Tongue (tissue), 3 donors: ENCODE measurements at places on chromosomes 11 and 22.
A peak's percentile ranks its signal among the peaks of the same experiment; 100 is the strongest.

DNA sequence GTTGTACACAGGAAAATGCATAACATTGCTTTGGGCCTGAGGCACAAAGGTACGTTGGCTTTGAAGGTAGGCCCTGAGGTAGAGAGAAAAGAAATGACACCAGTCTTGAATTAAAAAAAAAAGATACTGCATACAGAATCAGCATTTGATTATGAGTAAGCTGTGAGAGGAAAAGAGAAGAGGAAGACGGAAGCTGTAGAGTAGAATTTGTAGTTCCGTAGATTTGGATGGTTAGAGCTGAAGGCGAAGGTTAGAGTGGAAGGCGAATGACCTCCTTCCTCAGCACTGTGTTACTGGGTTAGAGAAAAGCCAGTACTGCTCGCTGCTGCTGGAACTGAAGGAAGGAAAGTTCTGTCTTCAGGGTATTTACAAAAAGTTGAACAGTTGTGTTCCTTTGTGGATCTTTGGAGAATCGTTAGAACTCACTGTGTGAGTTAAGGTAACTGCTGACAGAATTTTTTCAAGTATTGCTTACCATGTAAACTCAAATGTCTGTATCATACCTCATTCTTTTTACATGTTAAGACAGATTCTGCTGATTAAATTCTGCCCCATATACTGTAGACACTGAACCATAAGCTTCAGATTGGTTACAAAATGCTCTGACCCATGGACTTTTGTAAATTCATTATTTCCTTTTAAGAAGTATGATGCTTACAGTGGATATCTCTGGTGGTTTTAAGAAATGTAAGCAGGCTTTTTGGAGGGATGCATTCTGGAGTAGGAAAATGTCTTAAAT, 50.2 kb downstream of the MCAM start:
- no peak for DNase-seq

DNA sequence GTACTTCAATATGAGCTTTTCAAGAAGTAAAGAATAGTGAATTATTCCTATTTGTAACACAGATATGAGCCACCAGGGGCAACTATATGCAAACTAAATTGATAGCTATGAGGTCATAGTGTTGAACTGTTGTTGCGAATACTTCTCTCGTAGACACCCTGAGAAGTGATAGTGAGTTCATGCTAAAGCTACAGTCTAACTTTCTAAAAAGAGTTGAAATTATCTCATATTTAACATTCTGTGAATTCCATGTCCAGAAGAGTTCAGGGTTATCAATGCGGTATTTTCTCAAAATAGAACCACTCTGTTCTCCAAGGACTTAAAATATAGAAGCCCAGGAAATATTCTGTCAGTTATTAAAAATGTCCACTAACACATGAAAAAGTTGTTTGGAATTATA, 185.4 kb downstream of the AASDHPPT start:
- no peak for DNase-seq

- no peak for DNase-seq
These were observed 1026.0 kb downstream of the TBC1D22A start for GRCh38 chr22:47788461-47788860.

GRCh38 chr11:8309862-8310261, 46.2 kb upstream of the LMO1 start:
- DNase-seq, result no peak

- no peak for DNase-seq
These were observed 12.7 kb downstream of the SMCO4 start for GRCh38 chr11:93530468-93530826.

DNA sequence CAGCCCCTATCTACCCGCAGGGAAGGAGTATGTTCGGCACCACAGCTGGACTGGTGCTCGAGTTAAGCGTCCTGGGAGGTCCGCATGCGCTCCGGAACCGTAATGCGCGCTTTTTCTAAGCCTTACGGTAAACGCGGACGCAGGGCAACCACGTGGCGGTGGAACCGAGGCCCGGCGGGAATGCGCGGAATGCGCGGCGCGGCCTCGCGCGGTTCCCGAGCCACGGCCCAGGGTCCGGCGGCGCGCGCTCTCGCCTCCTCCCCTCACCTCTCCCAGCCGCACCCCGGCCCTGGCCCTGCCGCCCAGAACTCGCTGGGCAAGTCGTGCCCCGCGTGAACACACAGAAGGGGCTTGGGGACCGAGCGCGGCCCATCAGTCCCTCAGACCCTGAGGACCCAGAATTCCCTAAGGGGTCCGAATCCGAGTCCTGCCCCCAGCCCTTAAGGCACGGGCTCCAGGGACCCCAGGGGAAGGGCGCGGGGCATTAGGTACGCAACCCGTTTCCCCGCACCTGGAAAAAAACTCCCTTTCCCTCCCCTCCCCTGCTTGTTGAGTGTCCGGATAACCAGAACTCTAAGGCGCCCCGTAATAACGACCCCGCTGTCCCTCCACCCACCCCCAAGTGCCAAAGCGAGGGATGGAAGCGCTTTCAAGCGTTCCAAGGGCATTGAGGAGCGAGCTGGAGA, 4.3 kb upstream of the CCND1 start:
- peak; percentile 86 for DNase-seq

DNA sequence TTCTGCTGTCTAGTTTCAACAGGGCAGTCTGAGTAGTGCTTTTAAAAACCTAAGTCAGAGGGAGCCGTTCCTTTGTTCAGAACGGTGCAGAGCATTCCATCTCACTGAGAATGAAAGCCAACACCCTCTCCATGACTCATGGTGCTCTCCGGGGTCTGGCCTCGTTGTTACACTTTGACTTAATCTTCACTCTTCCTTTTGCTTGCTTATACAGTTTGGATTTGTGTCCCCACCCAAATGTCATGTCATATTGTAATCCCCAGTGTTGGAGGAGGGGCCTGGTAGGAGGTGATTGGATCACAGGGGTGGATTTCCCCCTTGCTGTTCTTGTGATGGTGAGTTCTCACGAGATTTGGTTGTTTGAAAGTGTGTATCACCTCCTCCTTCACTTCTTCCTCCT, 292.2 kb downstream of the ST3GAL4 start:
- DNase-seq, result peak; percentile 36
